ENCODE measurements at places on chromosomes 5 and 9.

DNA sequence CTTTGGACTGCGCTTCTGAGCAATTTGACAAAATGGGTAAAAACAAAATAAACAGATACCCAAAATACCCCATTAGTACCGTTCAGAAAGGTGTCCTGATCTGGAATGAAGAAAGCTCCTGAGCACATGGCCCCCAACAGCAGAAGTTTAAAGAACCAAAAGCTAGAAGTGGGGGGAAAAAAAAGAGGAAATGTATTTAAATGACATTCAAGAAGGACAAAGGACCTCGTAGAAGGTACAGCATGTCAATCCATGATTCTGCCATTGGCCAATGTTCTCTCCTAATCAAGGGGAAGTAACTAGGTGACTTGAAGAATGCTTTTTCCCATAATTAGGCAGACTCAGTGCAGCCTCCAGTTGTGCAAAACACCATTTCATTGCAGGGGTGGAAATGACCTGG is 78.6 kb downstream of the SERINC5 start:
- no peak for DNase-seq

- DNase-seq: no peak
Observed at GRCh38 chr5:74595143-74595925, 45.2 kb downstream of the ENC1 start.

GRCh38 chr9:129773262-129774048 is 20.6 kb upstream of the PTGES start:
- peak; percentile 23 for DNase-seq

DNA sequence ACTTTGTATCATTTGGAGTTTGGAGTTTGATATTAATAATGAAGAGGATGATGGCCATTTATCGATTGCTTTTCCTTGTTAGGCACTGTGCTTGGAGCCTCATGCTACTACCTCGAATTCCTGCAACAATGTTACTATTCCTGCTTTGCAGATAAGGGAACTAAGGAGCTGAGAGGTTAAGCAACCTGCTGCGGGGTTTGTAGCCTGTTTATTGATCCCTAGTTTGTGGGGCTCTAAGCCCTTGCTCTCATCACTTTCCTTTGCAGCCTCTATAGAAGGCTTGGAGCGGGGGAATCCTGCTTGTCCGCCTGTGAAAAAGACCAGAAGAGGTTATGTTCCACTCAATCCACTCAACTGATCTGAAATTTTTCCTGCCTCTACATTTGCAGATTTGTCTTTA is 15.8 kb downstream of the ARHGEF28 start:
- DNase-seq: no peak

DNA sequence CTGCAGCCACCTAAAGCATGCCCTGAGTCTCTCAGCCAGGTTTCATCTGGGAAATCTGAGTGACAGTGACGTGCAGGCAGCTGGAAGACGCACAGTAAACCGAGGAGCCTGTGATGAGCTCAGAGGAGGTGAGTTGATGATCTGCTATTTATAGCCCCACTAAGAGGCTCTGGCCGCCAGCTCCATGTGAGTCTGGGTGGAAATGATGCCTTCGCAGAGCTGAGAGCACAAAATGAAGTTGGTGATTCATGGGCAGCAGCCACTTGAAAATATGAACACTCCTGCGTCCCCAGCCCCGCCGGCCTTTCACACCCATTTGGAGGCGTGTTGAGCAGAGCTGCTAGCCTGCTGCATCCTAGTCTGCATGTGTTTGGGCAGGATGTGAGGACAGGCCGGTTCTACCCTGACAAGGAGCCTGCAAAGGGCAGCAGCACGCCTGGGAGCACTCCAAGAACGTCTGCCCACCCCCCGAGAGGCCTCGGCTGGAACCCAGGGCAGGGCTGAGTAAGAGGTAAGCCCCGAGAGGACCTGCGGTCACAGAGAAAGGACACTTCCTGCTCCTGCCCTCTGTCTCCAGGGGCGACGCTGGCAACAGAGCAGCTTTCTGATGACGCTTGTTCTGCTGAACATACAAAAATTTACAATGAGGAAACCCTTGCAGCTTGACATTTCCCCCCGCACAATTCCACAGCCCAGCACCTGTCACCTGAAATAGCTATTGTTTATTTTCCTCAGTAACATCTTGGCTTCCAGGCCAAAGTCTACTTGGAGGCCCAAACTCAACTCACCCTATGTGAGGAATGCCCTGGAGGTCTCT is 25.1 kb upstream of the CDKN2AIPNL start:
- DNase-seq: peak; percentile 73

DNA sequence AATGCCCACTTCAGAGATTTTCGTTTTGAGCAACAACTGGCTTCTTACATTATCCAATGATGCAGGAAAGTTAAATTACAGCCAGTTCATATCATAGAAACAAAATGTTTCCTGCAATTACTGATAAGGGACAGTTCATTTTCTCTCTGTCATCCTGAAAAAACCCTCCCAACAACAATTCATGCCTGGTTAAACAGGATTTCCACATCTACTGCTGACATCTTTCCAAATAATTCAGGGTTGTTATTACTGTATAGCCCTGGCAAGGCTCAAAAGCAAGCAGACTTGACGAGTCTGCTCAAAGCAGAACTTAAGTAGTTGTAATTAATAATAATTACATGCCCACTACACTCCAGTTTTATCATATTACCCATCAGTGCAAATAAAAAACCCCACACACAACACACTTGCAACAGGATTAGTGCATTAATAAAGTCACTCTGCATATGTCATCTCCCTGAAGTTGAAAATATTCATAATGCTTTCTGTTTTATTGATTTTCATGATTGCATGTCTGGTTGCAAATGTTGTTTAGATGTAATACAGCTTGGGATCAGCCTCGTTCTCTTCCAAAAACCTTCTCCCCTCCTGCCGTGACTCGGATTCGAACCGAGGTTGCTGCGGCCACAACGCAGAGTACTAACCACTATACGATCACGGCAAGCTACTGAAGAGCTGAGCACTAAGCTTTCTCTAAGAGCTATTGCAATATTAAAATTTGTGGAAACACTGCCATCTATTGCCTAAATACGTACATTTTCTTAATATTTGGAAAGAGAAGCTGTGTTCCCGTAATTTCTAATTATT is 119.6 kb upstream of the NFIB start:
- DNase-seq: no peak

DNA sequence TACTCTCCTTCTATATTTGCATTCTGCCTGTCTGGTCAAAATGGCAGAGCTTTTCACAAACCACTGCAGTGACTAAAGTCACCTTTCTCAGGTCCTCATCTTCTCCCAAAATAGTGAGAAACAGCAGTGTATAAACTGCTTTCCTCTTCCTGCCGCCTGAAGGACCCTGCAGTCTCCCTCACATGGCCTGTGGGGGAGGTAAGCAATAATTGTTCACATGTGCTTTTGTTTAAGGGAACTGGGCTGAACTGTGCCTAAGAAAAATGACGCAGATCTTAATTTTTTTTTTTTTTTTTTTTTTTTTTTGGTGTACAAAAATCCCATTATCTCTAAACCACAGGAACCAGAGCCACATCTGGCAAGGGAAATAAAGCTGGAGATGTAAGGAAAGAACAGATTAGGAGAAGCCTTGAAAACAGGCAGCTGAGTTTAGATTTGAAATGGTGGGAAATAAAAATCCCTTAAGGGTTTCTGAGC is 131.7 kb upstream of the VLDLR start:
- DNase-seq: no peak

GRCh38 chr5:16612007-16612406 is 4.8 kb downstream of the RETREG1 start:
- DNase-seq: no peak

- no peak for DNase-seq
Observed at GRCh38 chr5:154264549-154265196, 74.1 kb downstream of the GALNT10 start.

- no peak for DNase-seq
Observed at GRCh38 chr5:116703941-116704340, 129.3 kb upstream of the SEMA6A start.

GRCh38 chr5:179852993-179853547 is 5.5 kb downstream of the MRNIP start:
- no peak for DNase-seq

DNA sequence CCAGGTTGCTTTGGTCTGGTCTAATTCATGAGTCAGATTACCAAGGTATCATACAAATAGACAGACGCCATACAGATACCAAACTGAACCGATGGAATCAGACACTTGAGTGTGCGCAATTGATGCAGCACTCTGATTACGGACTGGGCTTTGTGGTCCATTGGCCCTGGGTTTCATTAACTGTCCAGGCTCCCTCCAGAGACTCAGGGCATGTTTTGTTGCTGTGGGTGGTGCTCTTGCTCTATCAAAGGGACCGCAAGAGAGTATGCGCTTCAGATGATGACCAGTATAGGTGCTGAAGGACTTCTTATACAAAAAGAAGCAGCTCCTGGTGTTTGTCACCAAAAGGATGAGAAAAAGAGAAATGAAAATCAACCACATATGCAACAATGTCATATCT is 36.9 kb upstream of the ANKRD55 start:
- no peak for DNase-seq

- no peak for DNase-seq
Observed at GRCh38 chr5:8060235-8060952, 191.4 kb downstream of the MTRR start.

- no peak for DNase-seq
Observed at GRCh38 chr5:176413709-176414191, 2.6 kb downstream of the CLTB start.

Data from CD4-positive, alpha-beta T cell treated with Interleukin-17A for 1 hour (primary cell).